Ascending aorta (tissue), 2 donors: ENCODE measurements at places on chromosomes 2 and 18. TPM values are rescaled to one million over a fixed set of nuclear protein-coding genes. Genes with fewer than 3 reads are reported as not detected.

Gene GALNT14
- total RNA-seq, result not detected

Gene CNGA3
- not detected for total RNA-seq

Gene ALPP
- total RNA-seq, result not detected

Gene PIKFYVE
- 12.0 TPM for total RNA-seq

Gene LRRTM1
- total RNA-seq, result 6.7 TPM

Gene CFAP221
- not detected for total RNA-seq

Gene UPP2
- not detected for total RNA-seq

Gene SLC4A3
- 1.8 TPM for total RNA-seq

Gene GPATCH11
- 0.21 TPM for total RNA-seq

Gene SLC9A2
- not detected for total RNA-seq

Gene SRD5A2
- not detected for total RNA-seq

Gene IL1RL2
- not detected for total RNA-seq

Gene MAP3K19
- not detected for total RNA-seq

Gene CDCA7
- total RNA-seq, result not detected

Gene TUBA4A
- 71.1 TPM for total RNA-seq

Gene ASB18
- total RNA-seq, result not detected

Gene DLX1
- not detected for total RNA-seq

Gene PAIP2B
- 0.32 TPM for total RNA-seq

Gene SFXN5
- 9.3 TPM for total RNA-seq

Gene KIAA2012
- total RNA-seq, result 0.11 TPM

Gene LINC00305
- total RNA-seq, result not detected

Gene STK36
- total RNA-seq, result 17.7 TPM

Gene NT5C1B
- not detected for total RNA-seq

Gene TUBA4B
- total RNA-seq, result not detected

Gene COL4A3
- total RNA-seq, result 1.1 TPM

Gene CHRNG
- total RNA-seq, result not detected

Gene AFF3
- 7.1 TPM for total RNA-seq

Gene FAM124B
- 13.3 TPM for total RNA-seq

Gene ERFE
- total RNA-seq, result 3.3 TPM

Gene RUFY4
- not detected for total RNA-seq

Gene MYO5B
- 0.21 TPM for total RNA-seq

Gene MBOAT2
- 8.0 TPM for total RNA-seq

Gene DNAJC5G
- total RNA-seq, result not detected

Gene YPEL5
- total RNA-seq, result 14.2 TPM

Gene POTEC
- total RNA-seq, result not detected

Gene KCNG2
- not detected for total RNA-seq

Gene MC5R
- not detected for total RNA-seq

Gene CACNB4
- 3.7 TPM for total RNA-seq

Gene TSPYL6
- total RNA-seq, result not detected

Gene ATOH8
- 239 TPM for total RNA-seq

Gene NEU4
- total RNA-seq, result not detected

Gene HRH4
- not detected for total RNA-seq

Gene RNF103
- total RNA-seq, result 20.5 TPM
